ENCODE measurements at places on chromosomes 16 and 17. TPM values are rescaled to one million over a fixed set of nuclear protein-coding genes. Genes with fewer than 3 reads are reported as not detected.

The CX3CL1 gene
- 24.8 TPM for total RNA-seq

GRCh38 chr17:81294512-81295030 is 536 bp downstream of the SLC38A10 start:
- DNase-seq = no peak

The TMEM231 gene
- total RNA-seq = 6.9 TPM

The SHCBP1 gene
- 0.74 TPM for total RNA-seq

GRCh38 chr16:72639494-72639893 is 408.4 kb downstream of the ZFHX3 start:
- DNase-seq = no peak

DNA sequence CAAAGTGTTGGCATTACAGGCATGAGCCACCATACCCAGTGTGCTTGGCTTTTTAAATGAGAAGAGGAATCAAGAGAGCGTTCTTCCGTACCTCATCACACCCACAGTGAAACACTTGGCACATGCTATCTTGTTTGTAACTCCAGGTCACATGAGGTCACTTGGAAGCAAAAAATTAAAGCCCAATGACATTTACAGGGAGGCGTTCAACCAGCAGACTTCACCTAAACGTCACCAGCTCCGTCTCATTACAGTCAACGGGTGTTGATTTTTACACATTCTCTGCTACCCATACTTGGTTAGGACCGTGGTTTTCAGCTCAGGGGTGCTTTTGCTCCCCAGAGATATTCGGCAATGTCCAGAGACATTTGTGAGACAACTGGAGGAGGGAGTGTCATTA is 127.0 kb downstream of the XYLT1 start:
- DNase-seq = no peak

The DHRS7C gene
- total RNA-seq = not detected

The NHLRC4 gene
- 0.74 TPM for total RNA-seq

DNA sequence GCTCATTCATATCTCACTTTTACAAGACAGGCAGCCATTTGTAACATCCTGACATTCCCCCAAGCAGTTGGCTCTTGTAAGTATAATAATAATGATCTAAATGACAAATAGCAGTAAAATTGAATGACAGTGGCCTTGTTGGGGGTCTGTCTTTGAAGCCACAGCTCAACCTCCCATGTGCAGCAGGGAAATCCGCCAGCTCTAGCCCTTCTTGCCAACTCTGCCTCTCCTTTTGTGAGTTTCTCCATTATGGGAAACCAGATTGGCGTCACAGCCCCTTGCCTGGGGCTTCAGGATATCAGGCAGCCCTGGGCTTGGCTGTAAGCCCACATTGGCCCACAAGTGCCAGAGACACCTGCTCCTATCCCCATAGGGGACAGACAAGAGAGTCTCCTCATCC is 70.4 kb upstream of the CACNG5 start:
- no peak for DNase-seq

The HBA2 gene
- total RNA-seq = 697 TPM

The CDK5R1 gene
- total RNA-seq = 4.9 TPM

GRCh38 chr17:38743556-38744171 is 4.5 kb downstream of the PCGF2 start:
- no peak for DNase-seq

- DNase-seq = no peak
Measured at GRCh38 chr16:25110387-25110947, 1.1 kb upstream of the LCMT1 start.

- no peak for DNase-seq
Measured at GRCh38 chr17:55660178-55660886, 62.3 kb downstream of the TMEM100 start.

DNA sequence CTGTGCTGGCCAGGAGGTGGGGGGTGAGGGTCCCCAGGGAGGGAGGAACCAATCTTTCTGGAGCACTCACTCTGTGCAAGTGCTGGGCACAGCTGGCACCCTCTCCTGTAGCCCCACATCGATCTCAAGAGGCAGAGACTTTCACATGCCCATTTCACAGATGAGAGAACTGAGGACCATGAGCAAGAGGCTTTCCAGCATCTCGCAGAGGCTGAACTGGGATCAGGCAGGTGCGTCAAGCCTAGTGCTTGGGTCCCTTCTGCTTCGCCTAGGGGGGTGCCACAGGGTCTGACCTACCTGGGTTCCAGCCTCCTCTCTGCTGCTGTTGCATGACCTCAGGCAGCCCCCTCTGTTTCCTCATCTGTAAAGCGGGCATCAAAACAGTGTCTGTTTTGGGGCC is 1.3 kb upstream of the WFDC1 start:
- DNase-seq = no peak

- DNase-seq = no peak
Measured at GRCh38 chr16:12901204-12901596, 198 bp upstream of the SHISA9 start.

- no peak for DNase-seq
Measured at GRCh38 chr17:81484195-81484979, 28.2 kb downstream of the ACTG1 start.

GRCh38 chr17:63337579-63337978 is 108.5 kb downstream of the CYB561 start:
- no peak for DNase-seq

The GALK1 gene
- 18.4 TPM for total RNA-seq

DNA sequence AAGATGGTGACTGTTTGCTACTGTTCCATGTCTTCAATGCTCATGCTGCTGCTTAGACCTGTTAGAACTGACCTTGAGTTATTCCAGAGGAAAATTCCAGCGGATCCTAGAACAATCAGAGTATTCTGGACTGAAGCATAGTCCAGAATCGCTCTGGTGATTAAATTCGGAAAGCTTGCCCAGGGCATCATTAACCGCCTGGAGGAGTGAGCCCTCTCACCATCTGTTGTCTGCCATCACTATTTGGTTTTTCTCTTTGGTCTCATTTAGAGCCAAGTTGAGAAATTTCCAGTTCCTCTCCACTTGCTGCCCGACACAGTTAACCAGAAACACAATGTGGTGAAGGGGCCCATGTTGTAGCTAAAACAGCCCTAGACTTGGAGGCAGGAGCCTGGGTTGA is 104.1 kb downstream of the BMERB1 start:
- DNase-seq = no peak

The TPSD1 gene
- 7.1 TPM for total RNA-seq

DNA sequence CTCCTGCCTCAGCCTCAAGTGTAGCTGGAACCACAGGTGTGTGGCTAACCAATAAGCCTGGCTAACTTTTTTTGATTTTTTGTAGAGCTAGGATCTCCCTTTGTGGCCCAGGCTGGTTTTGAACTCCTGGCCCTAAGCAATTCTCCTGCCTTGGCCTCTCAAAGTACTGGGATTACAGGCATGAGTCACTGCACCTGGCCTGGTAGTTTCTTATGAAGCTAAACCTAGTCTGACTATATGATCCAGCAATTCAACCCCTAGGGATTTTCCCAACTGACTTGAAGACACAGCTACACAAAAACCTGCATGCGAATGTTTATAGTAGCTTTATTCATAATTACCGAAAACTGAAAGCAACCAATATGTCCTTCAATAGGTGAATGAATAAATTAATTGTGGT is 176.2 kb upstream of the IRX3 start:
- DNase-seq = no peak

DNA sequence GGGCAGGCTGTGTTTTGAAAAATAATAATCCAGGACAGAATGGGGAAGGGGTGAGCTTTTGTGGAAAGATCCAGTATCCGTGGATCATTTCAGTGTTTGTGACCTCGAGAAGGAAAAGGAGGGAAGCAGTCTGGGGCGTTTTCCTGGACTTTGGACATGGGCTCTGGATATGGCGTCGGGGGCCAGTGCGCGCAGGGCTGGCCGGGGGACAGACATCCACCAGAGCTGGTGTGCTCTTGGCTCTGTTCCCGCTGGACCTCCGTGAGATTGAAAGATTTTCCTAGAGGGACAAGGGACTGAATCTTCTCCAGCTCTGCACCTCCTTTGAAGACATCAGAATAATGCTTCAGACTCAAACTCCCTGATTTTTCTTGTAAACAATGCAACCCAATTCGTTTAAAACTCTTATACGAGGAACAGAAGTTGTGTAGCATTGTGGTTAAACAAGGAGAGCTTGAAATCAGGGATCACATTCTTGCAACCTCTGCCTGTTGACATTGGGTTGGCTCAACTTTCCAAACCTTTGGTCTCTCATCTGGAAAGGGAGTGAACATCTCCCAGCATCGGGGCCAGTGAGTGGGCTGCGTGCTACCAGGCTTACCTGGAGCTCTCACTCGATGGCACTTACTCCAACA is 75.9 kb downstream of the C16orf95 start:
- DNase-seq = no peak

GRCh38 chr17:50847566-50847965 is 12.2 kb downstream of the WFIKKN2 start:
- DNase-seq = no peak

The CDRT15L2 gene
- total RNA-seq = not detected

- no peak for DNase-seq
Measured at GRCh38 chr16:5488581-5488980, 391.0 kb upstream of the EEF2KMT start.

DNA sequence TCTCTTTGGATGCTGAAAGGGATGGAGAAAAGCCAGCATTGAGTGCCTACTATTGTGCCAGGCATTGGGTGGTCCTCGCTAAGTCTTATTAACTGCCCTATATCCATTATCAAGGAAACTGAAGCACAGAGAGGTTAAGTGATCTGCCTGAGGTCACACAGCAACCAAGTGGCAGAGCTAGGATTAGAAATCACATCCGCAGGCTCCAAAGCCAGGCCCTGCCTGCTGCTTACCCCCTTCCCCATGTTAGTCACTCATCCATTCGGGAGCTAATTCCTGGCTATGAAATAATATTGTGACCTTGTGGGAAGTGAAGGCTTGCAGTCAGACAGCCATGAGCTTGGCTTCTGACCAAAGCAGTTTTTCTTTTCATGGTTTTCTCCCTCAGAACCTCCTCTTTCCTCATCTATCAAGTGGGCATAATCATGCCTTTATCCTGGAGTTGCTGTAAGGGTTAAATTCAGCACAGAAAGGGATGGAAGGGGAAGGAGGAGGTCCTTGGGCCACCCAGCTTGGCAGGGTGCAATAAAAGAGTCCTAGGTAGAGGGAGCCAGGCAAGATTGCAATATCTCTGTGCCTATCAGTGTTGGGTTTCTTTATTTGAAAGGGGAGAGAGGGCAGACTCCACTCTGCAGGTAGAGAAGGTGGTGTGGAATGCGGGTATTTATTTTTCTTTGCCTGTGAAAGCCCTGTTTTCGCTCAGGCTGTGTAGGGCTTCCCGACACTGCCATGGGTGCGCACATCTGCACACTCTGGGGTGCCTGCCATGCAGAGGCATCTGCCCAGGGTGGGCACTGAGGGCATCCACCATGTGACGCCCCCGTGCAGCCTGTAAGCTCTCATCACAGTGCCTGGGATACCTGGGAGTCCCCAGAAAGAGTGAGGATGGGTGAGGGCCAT is 11.3 kb downstream of the RAI1 start:
- DNase-seq = no peak

- DNase-seq = no peak
Measured at GRCh38 chr17:77869041-77869599, 89.4 kb upstream of the TNRC6C start.

- DNase-seq = no peak
Measured at GRCh38 chr17:50420419-50421112, 5.5 kb upstream of the ACSF2 start.

DNA sequence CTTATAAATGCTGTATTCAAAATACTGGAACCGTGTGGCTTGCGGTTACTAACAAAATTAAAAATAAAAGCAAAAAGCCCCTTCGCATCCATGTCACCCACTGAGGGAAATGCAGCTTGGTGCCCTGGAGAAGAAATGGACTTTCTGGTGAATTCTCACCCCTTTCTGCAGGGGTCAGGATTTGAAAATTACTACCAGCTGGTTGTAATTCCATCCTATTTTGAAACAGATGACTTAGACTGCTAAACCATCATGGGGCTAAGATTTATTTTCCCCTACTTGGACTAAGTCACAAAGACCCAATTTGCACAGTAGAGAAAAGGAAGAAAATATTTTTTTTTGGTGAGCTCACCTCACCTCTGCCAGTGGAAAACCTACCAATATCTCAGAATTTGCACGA is 111.4 kb upstream of the MYOCD start:
- DNase-seq = no peak

The C1QTNF8 gene
- not detected for total RNA-seq

The SULT1A4 gene
- 9.6 TPM for total RNA-seq

GRCh38 chr16:555528-556473 is 4.4 kb upstream of the PRR35 start:
- DNase-seq = no peak

The ICAM2 gene
- total RNA-seq = 55.7 TPM

DNA sequence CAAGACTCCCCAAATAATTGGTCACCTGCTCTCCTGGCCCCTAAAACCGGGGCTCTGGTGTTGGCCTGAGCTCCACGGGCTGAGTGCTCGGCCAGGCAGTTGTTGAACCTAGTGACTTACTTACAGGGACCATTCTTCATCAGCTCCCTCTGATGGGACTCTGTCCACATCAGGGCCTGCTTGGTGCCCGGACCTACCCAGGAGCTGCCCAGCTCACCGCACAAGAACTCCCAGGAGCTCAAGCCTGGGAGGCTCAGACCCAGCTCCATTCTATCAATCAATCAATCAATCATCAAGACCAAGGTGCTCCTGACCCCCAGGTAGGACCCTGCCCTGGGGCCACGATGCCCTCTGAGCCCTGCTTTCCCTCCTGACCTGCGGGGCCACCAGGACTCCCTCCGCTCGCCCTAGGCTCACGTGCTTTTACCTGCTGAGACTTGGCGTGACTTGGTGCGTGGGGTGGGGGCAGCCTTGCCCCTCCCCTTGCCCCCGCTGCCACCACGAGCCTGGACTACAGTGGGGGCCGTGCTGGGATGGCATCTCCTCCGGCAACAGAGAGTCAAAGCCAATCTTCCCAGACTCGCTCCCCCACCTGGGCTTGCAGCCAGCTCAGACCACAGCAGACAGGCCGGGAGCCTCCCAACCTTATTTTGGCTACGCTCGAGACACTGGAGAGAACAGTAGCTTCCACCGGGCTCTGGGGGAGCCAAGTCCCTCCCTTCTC is 15.7 kb downstream of the IL34 start:
- DNase-seq = no peak

GRCh38 chr16:89334050-89334449 is 116.5 kb downstream of the ZNF778 start:
- DNase-seq = no peak

DNA sequence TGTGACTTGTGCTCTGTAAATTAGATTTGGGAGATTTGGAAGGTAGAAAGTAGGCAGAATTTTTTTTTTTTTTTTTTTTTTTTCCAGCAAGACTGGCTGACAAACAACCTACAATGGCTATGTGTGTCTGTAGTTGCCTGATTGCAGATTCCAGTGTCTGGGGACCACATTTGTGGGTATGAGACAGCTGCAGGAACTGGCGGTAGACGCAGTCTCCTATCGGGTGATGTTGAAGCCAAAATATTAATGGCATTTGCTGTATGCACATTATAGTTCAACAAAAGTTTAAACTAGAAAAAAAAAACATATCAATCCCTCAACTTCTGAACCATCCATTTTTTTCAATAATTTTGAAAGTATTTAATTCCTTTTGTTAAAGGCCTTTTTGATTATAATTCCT is 665.2 kb downstream of the TOX3 start:
- no peak for DNase-seq

The LDAF1 gene
- total RNA-seq = 63.8 TPM

The POLR3K gene
- total RNA-seq = 12.8 TPM
